Esophagus squamous epithelium (tissue), 5 donors: ENCODE measurements at places on chromosomes 12 and 14.

- DNase-seq = no peak
These were observed 396.0 kb upstream of the PRICKLE1 start for GRCh38 chr12:42985506-42985905.

DNA sequence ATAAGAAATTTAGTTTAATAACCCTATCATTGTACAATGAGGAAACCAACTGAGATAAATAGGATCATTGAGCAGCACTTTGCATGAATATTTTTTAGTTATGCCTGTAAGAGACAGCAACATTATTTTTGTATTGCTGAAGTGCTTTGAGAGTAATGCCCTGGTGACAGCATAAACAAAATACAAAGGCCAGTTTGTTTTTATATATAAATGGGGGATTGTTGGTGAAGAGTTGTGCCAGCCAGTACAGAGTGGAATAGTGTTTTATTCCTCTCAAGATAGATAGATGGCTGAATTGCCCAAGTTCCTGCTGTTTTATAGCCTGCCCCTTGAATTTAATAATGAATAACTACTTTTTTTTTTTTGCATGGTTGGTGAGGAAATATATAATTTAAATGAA lies 101.8 kb downstream of the CNTN1 start:
- no peak for DNase-seq

GRCh38 chr12:124653169-124653931 lies 85.9 kb upstream of the NCOR2 start:
- DNase-seq = no peak

- no peak for DNase-seq
These were observed 5.5 kb upstream of the BDKRB1 start for GRCh38 chr14:96250485-96250884.

DNA sequence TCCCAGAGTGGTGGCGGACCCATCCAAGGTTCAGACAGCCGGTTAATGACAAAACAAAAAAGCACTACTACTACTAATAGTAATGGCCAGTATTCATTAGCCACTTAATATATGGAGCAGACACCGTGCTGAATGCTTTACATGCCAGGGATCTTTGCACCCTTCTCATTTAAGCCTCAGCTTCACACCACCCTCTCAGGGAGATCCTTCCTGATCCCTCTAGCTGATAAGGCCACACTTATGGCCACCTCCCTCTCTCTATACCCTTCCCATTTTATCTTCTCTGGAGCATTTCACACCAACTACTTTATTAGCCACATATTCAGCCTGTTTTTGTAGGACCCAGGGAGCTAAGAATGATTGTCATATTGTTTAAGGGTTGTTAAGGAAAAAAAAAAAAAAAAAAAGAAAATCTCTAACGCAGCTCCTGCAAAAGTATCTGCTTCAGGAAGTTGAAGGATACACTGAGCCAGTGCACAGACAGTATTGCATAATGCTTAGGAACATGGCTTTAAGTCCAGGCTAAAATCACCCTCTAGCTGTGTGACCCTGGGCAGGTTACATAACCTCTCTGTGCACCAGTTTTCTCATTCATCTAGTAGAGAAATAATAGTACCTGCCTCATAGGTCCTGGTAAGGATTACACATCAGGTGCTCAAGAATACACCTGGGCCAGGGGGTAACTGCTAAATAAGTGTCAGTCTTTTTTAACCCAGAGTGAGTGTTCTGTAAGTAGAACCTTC lies 29.4 kb downstream of the NUAK1 start:
- no peak for DNase-seq

- peak; percentile 32 for DNase-seq
These were observed 100.9 kb downstream of the NCOR2 start for GRCh38 chr12:124466216-124467128.

DNA sequence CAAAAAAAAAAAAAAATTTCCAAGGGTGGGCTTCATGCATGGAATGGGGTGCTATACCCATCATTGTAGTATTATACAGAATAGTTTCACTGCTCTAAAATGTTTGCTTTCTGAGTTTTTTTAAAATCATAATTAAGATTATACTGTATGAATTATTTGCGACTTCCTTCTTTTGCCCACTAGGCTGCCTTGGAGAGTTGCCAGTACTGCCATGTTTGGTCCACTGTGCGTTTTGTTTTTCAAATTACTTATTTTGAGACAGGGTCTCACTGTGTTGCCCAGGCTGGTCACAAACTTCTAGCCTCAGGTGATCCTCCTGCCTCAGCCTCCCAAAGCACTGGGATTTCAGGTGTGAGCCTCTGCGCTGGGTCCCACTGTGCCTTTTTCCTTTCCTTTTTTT lies 19.9 kb downstream of the PLBD2 start:
- no peak for DNase-seq

- no peak for DNase-seq
These were observed 3.7 kb upstream of the SIX1 start for GRCh38 chr14:60652674-60653651.
